ENCODE measurements at places on chromosomes 1 and 21. TPM values are rescaled to one million over a fixed set of nuclear protein-coding genes. Genes with fewer than 3 reads are reported as not detected.

GRCh38 chr1:205530116-205530515, 25.6 kb downstream of the CDK18 start:
- DNase-seq = no peak

DNA sequence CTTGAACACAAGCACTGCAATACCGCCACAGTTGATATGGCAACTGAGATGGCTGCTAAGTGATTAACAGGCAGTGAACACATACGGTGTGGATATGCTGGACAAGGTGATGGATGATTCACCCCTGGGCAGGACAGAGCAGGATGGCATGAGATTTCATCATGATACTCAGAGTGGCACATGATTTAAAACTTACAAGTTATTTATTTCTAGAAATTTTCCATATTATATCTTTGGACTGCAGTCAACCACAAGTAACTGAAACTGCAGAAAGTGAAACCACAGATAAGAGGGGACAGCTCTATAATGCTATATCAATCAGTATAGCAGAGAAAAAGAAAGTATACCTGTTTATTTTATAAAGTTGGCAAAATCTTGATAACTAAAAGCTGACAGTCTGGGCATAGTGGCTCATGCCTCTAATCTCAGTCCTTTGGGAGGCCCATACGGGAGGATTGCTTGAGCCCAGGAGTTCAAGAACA, 47.9 kb downstream of the PHACTR4 start:
- DNase-seq = peak; percentile 65

DNA sequence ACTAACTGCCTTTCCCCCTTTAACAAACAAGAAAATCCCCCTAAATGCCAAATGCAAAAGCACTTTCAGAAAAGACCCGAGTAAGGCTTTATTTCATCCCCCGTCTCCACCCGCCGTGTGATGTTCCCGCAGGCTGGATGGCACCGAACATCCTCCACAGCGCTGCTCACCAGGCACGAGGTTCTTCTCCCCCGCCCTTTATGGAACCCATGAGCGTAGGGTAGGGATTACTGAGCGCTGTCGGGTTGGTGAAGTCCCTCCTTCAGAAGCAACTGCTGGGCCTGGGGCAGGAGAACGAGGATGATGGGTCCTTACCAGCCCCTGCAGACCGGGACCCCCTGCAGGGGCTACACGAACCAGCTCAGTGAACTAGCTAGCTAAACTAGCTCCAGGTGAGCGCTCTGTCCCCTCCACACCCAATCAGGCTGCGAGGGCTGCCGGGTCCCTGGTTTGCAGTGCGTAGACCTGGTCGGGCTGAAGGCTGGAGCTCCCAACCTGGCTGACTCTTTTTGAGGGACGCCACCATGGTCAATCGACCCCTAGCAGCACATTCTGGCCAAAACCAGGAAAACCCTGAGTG, 80.4 kb downstream of the ITPKB start:
- DNase-seq = no peak

- DNase-seq = no peak
Observed at GRCh38 chr21:45451771-45452182, 46.8 kb downstream of the COL18A1 start.

GRCh38 chr1:7893529-7894180, 40.8 kb upstream of the UTS2 start:
- DNase-seq = peak; percentile 80

- no peak for DNase-seq
Observed at GRCh38 chr1:111967067-111967690, 22.3 kb downstream of the KCND3 start.

DNA sequence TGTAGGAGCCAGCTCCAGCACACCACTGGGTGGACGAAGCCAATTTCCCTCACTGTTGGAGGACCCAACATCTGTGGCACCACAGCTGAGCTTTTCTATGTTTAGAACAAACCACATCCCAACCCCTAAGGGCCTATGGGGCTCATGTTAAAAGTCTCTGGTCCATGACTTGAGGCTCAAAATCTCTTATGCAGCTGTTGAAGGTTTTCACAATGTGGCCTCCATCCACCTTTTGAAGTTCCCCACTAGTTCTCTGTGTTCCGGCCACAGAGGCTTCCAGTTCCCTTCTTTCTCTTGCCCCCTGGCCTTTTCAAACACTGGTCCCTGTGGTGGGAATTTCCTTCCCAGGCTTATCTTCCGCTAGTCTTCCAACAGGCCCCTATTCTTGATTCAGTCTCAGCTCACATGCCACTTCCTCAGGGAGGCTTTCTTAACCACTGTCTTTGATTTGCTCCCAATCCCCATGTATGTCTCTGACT, 3.9 kb upstream of the IFNLR1 start:
- no peak for DNase-seq

MECR gene
- total RNA-seq = 20.3 TPM

- DNase-seq = no peak
Observed at GRCh38 chr1:235239851-235240250, 78.8 kb upstream of the RBM34 start.

DNA sequence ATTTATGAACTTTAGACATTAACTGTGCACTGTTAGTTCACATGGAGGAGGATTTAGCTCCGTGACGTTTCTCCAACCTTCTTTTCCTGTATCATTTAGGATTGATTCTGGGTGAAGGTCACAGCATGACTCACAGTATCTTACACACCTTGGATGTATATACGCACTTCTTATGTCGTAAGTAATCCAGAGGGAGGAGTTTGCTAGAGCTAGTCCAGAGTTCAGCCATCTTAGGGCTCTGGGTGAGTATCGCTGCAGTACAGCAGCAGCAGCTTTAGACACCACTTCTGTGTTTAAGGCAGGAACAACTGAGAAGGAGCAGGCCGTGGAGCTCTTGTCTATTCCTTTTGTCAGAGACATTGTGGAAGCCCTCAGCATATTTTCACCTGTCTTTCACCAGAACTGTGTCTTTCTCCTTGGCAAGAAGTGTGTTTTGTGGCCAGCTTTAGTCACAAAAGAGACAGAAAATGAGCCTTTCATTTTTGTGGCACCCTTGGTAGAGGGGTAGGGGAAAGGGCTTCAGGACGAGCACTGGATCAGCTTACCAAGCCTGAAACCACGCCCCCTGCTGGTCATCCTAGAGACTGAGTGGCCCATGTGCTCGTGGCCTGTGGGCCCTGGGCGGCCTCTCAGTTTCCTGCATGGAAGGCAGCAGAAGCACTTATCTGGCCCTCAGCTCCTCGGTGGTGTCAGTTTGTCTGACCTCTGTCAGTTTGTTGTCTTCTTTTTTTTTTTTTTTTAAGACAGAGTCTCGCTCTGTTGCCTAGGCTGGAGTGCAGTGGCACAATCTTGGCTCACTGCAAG, 64.0 kb downstream of the ADARB1 start:
- DNase-seq = peak; percentile 67

DMRTA2 gene
- not detected for total RNA-seq

GRCh38 chr21:41168391-41169257, 664 bp downstream of the BACE2 start:
- peak; percentile 68 for DNase-seq

MAP3K21 gene
- 0.18 TPM for total RNA-seq

UTS2 gene
- not detected for total RNA-seq

DNA sequence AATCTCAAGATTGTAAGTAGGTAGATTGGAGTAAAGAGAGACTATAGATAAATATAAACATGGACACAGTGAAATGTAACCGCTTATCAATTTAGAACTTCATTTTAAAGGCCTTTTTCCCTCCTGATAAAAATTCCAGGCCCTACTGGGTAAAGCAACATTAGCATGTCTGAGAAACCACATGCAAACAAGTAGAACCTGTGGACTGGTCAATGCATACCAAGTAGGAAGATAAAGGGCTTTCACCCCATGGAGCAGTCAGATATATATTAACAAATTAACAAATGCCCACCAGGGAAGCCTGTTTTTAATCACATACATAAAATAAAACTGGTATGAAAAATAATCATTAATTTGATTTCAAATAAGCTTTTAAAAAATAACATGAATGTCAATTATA, 8.1 kb downstream of the DPH5 start:
- no peak for DNase-seq

GRCh38 chr1:58829866-58830265, 46.0 kb upstream of the JUN start:
- no peak for DNase-seq

FAM89A gene
- 6.8 TPM for total RNA-seq

- no peak for DNase-seq
Observed at GRCh38 chr1:21165076-21165475, 11.6 kb downstream of the EIF4G3 start.

GUCA2B gene
- total RNA-seq = not detected

DNA sequence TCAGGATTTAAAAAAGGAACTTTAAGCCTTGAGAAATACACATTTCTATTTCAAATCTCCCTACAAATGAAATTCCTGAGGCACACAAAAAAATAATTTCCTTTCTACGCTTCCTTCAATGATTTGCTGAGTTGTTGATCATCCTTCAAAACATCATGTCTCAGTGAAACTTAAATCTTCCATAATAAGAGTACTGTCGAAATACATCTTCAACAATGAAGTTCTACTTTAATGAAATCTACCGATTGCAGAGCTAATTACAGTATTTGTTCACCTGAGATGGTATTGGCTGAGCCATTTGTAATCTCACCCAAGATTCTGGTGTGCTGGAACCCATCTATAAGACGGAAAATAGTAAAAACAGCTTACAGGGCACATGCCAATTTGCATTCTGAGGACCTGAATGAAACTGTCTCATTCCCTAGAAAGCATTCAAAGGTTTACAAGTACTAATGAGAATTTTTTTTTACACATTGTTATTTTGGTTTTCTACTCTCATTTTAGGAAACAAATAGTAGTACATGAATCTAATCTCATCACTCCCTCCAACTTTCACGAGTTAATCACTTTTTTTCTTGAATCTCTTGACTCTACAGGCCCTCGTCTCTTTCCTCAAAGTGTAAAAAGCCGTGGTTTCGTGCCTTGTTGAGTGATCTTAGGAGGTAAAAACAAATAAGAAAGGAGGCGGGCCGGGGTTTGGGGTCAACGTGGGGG, 1.1 kb downstream of the CHML start:
- DNase-seq = peak; percentile 23

SYCP1 gene
- not detected for total RNA-seq

DNA sequence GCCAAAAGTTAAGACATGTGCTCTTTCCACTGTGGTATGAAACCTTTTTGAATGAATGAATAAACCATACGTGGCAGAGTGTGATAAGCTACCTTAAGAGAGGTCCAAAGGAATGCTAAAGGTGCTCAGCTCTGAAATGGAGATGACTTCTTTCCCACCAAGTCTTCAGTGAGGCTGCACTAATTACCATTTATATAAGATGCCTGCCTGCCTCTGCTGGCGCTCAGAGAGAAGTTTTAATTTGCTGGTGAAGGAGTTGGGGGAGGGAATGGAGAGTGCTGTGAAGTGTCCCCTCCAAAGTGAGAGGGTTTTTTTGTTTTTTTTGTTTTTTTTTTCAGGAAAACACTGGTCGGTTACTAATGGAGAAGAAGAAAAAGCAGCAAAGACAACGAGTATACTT, 559.0 kb downstream of the OMA1 start:
- DNase-seq = no peak

- DNase-seq = peak; percentile 73
Observed at GRCh38 chr1:8031176-8031785, 5.2 kb upstream of the ERRFI1 start.

- peak; percentile 26 for DNase-seq
Observed at GRCh38 chr21:31216206-31216605, 127.9 kb downstream of the TIAM1 start.

DNA sequence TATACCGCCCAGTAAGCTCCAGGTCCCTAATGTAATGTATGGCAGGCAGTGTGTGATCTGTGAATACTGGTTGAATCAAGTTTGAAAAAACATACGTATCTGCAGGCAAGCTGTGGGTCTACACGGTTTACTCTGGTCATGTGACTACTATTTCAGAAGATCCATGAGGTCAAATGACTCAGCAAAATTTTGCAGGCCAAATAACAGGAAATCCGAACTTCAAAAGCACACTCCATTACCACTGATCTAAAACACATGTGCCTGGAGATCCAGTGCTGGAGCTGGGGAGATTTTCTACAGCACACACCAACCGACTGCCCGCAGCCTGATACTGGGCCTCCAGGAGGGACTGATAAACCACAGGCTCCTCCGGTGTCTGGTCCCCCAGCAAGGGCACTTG, 64.5 kb upstream of the SLC44A3 start:
- peak; percentile 99 for DNase-seq

PTCH2 gene
- total RNA-seq = under 0.01 TPM

DNA sequence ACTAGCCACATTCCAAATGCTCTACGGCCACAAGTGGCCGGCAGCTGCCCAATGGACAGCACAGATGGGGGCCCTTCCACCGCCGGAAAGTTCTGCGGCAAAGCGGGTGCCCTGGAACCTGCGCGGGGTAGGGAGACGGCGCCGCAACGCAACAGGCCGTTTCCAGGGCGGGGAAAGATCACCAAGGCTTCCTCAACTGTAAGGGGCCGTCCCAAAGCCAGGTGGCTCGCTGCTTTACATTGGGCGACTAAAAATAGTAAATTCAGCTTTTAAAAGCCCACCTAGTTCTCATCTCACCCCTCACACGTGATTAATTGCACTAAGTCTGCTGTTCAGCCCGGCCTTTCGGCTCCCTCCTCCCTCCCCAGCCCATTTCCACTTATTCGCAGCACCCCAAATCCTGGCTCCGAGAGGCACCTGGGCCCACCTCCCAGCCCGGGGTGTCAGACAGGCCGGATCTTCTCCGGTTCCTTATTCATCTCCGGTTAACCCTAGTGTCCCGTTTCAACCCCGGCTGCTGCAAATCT, 643 bp downstream of the CFAP298 start:
- DNase-seq = peak; percentile 18

GRCh38 chr1:212678456-212679410, 20.9 kb downstream of the BATF3 start:
- no peak for DNase-seq

STMN1 gene
- 93.0 TPM for total RNA-seq

C1orf74 gene
- 4.3 TPM for total RNA-seq

NES gene
- total RNA-seq = 46.1 TPM

CAMK2N1 gene
- total RNA-seq = 10.2 TPM

DNA sequence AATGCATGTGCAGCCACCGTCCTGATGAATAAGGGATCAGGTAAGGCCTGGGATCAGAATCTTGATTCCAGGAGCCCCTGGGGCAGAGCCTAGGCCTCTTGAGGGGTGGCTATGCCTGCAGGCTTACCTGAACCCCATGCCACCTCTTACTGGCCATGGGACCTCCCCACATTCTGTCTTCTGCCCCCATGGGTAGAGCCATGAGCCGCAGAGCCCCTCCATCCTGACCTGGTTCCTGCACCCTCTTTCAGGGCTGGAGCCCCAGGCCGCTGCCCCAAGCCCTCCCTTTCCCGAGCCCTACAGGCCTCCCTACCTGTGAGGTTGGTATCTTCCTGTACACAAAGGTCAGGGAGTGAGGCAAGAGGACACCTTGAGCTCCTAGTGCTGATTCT, 120.8 kb downstream of the DMRTB1 start:
- DNase-seq = no peak

YOD1 gene
- 5.4 TPM for total RNA-seq

GRCh38 chr1:85128316-85128715, 72.5 kb downstream of the SYDE2 start:
- DNase-seq = peak; percentile 67

GRCh38 chr21:24025101-24025500, 1582.2 kb downstream of the MRPL39 start:
- no peak for DNase-seq

KCNA2 gene
- under 0.01 TPM for total RNA-seq

- DNase-seq = peak; percentile 14
Observed at GRCh38 chr21:33121715-33122475, 52.0 kb downstream of the OLIG1 start.
